Activated CD8-positive, alpha-beta memory T cell treated with anti-CD3 and anti-CD28 coated beads for 1 hour (primary cell): ENCODE measurements at places on chromosomes 4 and X.
A peak's percentile ranks its signal among the peaks of the same experiment; 100 is the strongest.

- DNase-seq: no peak
These were observed 17.1 kb upstream of the PAGE2B start for GRCh38 chrX:55057675-55058249.

DNA sequence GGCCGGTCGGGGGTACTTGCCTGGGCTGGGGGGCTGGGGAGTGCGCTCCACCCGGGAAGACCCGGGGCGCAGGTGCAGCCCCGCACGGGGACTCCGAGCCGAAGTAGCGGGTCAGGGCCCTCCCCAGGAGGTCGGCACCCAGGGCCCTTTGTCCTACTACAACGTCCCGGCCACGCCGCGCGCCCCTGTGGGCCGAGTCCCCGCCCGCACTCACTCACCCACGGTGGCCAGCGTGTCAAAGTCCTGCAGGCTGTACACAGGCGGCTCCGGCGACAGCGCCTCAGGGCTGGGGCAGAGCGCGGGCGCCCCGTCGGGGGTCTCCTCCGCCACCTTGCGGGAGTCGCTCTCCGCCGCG, 602 bp downstream of the PRKX start:
- no peak for DNase-seq

DNA sequence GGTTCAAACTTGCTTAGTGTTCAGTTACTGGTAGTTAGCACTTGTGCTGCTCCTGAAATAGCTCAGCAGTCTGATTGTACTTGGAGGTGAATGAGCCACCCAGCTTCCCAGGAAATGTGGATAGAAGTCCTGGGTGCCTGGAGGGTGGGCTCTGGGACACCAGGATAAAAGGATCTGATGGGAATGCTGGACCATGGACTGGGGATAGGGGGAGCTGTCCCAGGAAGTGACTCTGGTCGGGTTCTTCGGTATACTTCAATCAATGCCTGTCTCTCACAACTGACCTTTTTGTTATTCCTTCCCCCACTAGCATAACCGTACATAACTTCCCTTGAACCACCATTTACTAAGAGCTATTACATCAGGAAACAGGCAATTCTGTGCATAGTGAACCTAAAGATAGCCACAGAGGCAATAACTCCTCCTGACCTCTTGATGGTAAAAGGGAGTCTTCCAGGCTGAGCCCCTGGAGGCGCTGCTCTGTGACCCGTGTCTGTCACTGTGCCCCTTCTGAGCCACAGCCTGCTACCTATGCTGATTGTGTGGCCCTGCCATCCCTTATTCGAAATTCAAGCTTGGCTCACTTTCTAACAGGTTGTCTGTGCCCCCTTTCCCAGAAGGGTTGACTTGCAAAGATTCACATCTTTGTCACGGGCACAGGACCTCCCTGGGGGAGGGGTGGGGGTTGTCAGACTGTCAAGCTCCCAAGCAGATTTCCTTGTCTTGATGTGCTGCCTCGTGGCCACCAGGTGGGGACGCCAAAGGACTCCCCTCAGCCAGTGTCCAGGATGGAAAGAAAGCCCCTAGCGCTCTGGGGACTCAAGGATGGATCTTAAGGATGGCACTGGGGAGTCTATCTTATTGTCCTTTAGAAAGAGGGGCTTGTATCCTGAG, 24.5 kb upstream of the WDR1 start:
- DNase-seq: no peak

GRCh38 chr4:57102050-57102624, 8.0 kb downstream of the IGFBP7 start:
- DNase-seq: no peak

GRCh38 chr4:183876268-183876934, 28.7 kb upstream of the STOX2 start:
- no peak for DNase-seq

- DNase-seq: no peak
These were observed 335.0 kb upstream of the SLC7A11 start for GRCh38 chr4:138577145-138577544.

GRCh38 chrX:100447655-100448397, 37.8 kb upstream of the PCDH19 start:
- DNase-seq: no peak

DNA sequence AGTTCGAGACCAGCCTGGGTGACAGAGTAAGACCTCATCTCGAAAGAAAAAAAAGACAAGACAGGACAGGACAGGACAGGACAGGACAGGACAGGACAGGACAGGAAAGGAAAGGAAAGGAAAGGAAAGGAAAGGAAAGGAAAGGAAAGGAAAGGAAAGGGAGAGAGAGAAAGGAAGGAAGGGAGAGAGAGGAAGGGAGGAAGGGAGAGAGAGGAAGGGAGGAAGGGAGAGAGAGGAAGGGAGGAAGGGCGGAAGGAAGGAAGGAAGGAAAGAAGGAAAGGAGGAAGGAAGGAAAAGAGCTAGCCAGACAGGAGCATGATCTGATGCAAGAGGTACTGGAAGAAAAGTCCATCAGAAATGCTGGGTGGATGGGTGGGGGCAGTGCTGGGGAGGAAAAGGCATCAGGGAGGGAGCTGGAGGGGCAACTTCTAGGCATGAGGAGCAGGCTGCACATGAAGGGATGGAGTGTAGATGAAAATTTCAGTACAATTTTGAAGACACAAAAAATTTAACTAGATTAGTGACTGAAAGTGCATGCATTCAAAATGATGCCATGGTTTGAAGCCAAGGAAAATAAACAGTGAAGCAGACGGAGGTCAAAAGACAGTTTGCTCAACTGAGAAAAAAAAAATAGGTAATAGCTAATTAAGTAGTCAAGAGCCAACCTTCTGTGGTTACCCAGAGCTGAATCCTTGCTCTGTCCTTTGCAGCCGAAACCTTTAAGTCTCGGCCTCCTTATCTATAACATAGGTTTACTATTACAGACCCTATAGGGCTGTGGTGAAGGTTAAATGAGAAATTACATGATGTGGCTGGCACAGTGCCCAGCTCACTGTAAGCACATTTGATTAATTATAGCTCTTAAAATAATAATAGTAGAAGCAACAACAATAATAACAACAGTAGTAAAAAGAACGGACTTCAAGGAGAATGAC, 59.9 kb downstream of the ZNF827 start:
- no peak for DNase-seq

DNA sequence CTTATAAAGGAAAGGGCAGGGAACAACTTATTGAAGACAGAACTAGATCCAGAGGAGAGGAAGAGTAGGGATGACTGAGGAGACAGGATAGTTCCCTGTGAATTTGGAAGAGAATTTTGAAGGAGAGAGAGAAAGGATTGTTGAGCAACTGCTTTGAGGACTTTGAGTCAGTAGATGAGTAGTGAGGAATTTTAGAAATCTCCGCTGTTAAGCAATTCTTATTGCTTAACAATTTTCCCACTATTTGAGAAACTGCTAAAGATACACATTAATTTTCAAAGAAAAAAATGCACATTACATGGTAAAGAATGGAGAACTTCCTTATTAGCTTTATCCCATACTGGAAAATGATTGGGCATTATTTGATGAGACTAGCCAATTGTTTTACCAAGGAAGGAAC, 116.3 kb upstream of the NRK start:
- no peak for DNase-seq

GRCh38 chr4:87857789-87858188, 25.0 kb downstream of the MEPE start:
- no peak for DNase-seq

DNA sequence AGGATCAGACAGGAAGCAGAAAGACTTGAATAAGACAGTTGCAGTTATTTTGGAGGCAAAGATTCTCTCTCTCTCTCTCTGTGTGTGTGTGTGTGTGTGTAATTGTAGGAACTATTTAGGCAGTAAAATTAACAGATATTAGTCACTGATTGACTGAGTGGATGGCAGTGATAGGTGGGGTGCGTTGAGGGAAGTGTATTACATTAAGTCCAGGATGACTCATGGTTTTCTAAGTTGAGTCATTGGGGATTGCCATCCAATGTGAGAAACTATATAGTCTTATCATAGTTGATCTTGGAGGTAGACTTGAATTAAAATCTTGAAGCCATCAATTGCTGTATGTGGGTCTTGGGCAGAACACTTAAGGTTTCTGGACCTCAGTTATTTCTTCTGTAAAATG, 75.4 kb downstream of the AR start:
- DNase-seq: no peak

GRCh38 chr4:23369331-23369730, 520.5 kb downstream of the PPARGC1A start:
- DNase-seq: no peak

DNA sequence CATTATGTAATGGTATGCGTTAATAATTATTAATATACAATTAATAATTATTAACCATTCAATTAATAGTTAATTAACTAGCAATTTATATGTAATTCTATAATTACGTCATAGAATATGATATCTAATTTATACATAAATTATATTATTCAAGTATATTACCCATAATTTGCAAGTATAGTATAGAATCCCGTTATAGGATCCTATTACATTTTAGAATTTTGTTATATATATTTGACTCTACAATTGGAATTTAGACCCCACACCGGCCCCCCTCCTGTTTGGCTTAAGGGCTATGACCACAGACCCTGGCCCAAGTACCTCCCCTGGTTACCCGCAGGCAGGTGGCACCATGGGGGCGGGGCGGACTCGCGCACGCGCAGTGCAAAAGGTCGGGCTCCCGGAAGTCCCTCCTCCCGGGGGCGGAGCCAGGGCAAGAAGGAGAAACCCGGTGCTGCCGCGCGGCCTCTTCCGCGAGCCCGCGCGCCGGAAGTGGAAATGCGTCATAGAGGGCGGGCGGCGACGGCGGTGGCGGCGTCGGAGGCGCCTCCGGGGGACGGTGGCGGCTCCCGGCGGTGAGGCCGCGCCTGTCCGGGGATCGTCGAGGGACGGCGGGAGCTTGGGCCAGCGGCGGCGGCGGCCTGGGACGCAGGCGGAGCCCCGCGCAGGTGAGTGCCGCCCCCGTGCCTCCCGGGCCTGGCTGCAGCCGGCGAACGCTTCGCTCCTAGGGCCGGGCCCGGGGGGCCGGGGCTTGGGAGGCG, at the start of gene AKAP17A:
Gene AKAP17A, plus strand, starts transcription at position 503 of the 761 bp plus-strand sequence. CDS start 1,859 bp downstream, outside the sequence.
- DNase-seq: peak; percentile 89

GRCh38 chrX:111260451-111260850, 9.8 kb downstream of the CAPN6 start:
- DNase-seq: no peak

DNA sequence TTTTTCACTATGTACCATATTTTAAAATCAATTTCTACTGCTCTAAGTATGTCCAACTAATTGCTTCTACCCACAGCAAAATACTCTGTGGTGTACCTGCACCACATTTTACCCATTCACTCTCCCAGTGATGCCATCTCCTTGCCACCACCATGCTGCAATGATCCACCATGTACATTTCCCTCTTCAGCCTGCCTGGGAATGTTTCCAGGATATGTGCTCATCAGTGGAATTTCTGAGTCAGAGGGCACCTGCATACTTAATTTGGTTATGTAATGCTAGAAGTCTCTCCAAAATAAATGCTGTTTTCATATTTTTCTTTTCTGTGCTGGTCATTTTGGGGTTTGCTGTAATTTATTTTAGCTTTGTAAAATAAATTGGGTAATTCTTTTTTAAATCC, 33.2 kb upstream of the OCIAD2 start:
- DNase-seq: no peak

- no peak for DNase-seq
These were observed 129.9 kb downstream of the SPRY1 start for GRCh38 chr4:123526511-123526910.

- DNase-seq: no peak
These were observed 27.4 kb downstream of the WDFY3 start for GRCh38 chr4:84939113-84939512.

GRCh38 chr4:172555725-172556124, 612.9 kb upstream of the GALNT7 start:
- no peak for DNase-seq

DNA sequence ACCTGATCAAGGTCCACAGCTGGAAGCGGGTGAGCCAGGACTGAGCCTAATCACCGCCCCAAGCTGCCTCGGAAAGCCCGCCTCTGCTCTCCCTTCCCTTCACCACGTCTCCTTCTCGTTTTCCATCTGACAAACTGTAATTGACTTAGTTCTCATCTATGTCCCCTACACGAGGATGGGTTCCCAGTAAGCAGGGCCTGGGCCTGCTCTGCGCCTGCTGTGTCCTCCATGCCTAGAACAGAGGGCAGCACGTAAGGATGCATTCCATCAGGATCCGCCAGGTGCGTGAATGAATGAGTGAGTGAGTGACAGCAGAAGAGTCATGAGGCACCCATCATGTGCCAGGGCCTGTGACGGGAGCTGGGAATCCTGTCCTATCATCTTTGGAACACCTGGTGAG, 86.7 kb downstream of the JAKMIP1 start:
- no peak for DNase-seq

- DNase-seq: no peak
These were observed 48.8 kb downstream of the PDE5A start for GRCh38 chr4:119579823-119580222.

- no peak for DNase-seq
These were observed 379.0 kb downstream of the STIM2 start for GRCh38 chr4:27239641-27240040.

GRCh38 chr4:53640576-53641453, 49.5 kb upstream of the LNX1 start:
- no peak for DNase-seq

DNA sequence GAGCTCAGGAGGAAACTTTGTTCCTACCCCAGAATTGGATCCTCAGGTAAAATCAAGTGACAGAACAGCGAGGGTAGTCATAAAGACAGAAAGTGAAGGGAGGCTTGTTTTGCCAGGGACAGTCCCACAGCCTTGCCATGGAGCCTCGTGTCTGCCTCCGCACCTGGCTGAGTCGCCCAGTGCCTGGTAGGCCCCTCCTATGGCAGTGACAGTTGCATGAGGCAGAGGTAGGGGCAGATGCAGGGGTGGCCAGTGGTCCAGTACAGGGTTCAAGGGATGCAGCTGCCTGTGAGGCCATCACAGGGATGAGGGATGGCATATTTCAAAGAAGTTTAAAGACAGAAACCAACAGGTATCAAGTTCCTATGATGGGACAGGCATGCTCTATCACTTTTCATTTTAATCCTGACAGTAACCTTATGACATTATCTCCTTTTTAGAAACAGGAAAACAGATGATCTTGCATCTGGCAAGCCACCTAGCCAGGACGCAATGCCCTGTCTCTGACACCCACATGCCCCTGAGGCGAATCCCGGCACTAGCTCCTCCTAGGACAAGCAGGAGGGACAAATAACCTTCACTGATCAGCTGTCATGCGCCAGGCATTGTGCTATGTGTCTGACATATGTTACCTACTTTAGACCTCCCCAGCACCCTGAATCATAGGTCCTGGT, 127.4 kb upstream of the ENPP6 start:
- no peak for DNase-seq
